IgD-negative memory B cell (primary cell): ENCODE measurements at places on chromosomes 2 and 18. TPM values are rescaled to one million over a fixed set of nuclear protein-coding genes. Genes with fewer than 3 reads are reported as not detected.

The RBMS1 gene
- 19.2 TPM for polyA plus RNA-seq

The SH2D6 gene
- not detected for polyA plus RNA-seq

The RTKN gene
- polyA plus RNA-seq, result 0.88 TPM

The NAT8 gene
- polyA plus RNA-seq, result not detected

The HRH4 gene
- polyA plus RNA-seq, result not detected

The LYPD6B gene
- 7.8 TPM for polyA plus RNA-seq

The DPYSL5 gene
- polyA plus RNA-seq, result not detected

The PSMG2 gene
- polyA plus RNA-seq, result 95.7 TPM

The VIT gene
- polyA plus RNA-seq, result 0.09 TPM

The ADRA2B gene
- not detected for polyA plus RNA-seq

The TMEM37 gene
- polyA plus RNA-seq, result not detected

The EFR3B gene
- polyA plus RNA-seq, result 0.04 TPM

The IL37 gene
- polyA plus RNA-seq, result not detected

The RAPH1 gene
- polyA plus RNA-seq, result not detected

The CPO gene
- not detected for polyA plus RNA-seq

The TMEM200C gene
- polyA plus RNA-seq, result not detected

The GTF2A1L gene
- polyA plus RNA-seq, result not detected

The GCG gene
- polyA plus RNA-seq, result not detected

The PAX3 gene
- not detected for polyA plus RNA-seq

The CDCA7 gene
- 4.3 TPM for polyA plus RNA-seq

The MAPK4 gene
- polyA plus RNA-seq, result not detected

The LYPD1 gene
- not detected for polyA plus RNA-seq

The IL18R1 gene
- 2.2 TPM for polyA plus RNA-seq

The ESPNL gene
- polyA plus RNA-seq, result 5.5 TPM

The SCRN3 gene
- polyA plus RNA-seq, result 8.1 TPM

The SOCS6 gene
- 0.25 TPM for polyA plus RNA-seq

The CDH19 gene
- polyA plus RNA-seq, result not detected

The ANO7 gene
- not detected for polyA plus RNA-seq

The RNF138 gene
- 62.4 TPM for polyA plus RNA-seq

The PKP4 gene
- polyA plus RNA-seq, result 0.45 TPM

The OTOS gene
- not detected for polyA plus RNA-seq

The GPBAR1 gene
- polyA plus RNA-seq, result 0.64 TPM

The GPR45 gene
- not detected for polyA plus RNA-seq

The MEP1B gene
- 0.35 TPM for polyA plus RNA-seq

The OSR1 gene
- not detected for polyA plus RNA-seq

The DNAH6 gene
- polyA plus RNA-seq, result 0.06 TPM

The AQP12A gene
- polyA plus RNA-seq, result not detected
